Mammary microvascular endothelial cell (primary cell): ENCODE measurements at places on chromosomes 7 and 10. TPM values are rescaled to one million over a fixed set of nuclear protein-coding genes. Genes with fewer than 3 reads are reported as not detected.

The KLF14 gene
- not detected in 2 replicates for total RNA-seq

The DDX56 gene
- total RNA-seq = 74.0 and 77.9 TPM in 2 replicates

The TMEM178B gene
- total RNA-seq = not detected in 2 replicates

The ZNF804B gene
- total RNA-seq = not detected in 2 replicates

The EVX1 gene
- not detected in 2 replicates for total RNA-seq

The LRRC4 gene
- 0.44 and 0.60 TPM in 2 replicates for total RNA-seq

The DPCD gene
- total RNA-seq = 43.1 and 52.2 TPM in 2 replicates

The SLC26A5 gene
- total RNA-seq = not detected in 2 replicates

The PON3 gene
- not detected in 2 replicates for total RNA-seq

The C10orf90 gene
- not detected in 2 replicates for total RNA-seq

The PRPS1L1 gene
- total RNA-seq = not detected in 2 replicates

The ZNF503 gene
- 2.1 and 3.9 TPM in 2 replicates for total RNA-seq

The TAS2R41 gene
- total RNA-seq = not detected in 2 replicates

The HOXA13 gene
- not detected in 2 replicates for total RNA-seq

The ZCCHC24 gene
- 3.1 and 5.2 TPM in 2 replicates for total RNA-seq

The RARRES2 gene
- total RNA-seq = not detected in 2 replicates

The CLCN1 gene
- not detected in 2 replicates for total RNA-seq

The CAMK2B gene
- total RNA-seq = 0.20 and 0.69 TPM in 2 replicates

The AKR1C2 gene
- total RNA-seq = 0.89 and 1.6 TPM in 2 replicates

The TRIM50 gene
- total RNA-seq = not detected in 2 replicates

The OR6B1 gene
- total RNA-seq = not detected in 2 replicates

The EN2 gene
- total RNA-seq = not detected in 2 replicates

The AKR1B15 gene
- total RNA-seq = not detected in 2 replicates

The FGFBP3 gene
- 0.15 and 0.33 TPM in 2 replicates for total RNA-seq

The ZNF488 gene
- 0.07 and 0.15 TPM in 2 replicates for total RNA-seq

The CNTNAP2 gene
- 0.20 TPM in 2 replicates for total RNA-seq

The ERVW-1 gene
- not detected in 2 replicates for total RNA-seq

The PILRA gene
- not detected in 2 replicates for total RNA-seq

The ARHGAP21 gene
- 75.5 and 79.5 TPM in 2 replicates for total RNA-seq

The CTAGE8 gene
- not detected in 2 replicates for total RNA-seq

The IL15RA gene
- total RNA-seq = 40.6 and 52.3 TPM in 2 replicates

The PDE6C gene
- not detected in 2 replicates for total RNA-seq

The CPN1 gene
- total RNA-seq = not detected in 2 replicates

The SLC39A12 gene
- not detected in 2 replicates for total RNA-seq

The ARID5B gene
- 8.5 and 9.5 TPM in 2 replicates for total RNA-seq

The PPP1R17 gene
- not detected in 2 replicates for total RNA-seq

The PRSS37 gene
- not detected in 2 replicates for total RNA-seq

The GBX1 gene
- total RNA-seq = not detected in 2 replicates

The MGAM2 gene
- not detected in 2 replicates for total RNA-seq

The GDF10 gene
- total RNA-seq = not detected in 2 replicates

The LIPN gene
- not detected in 2 replicates for total RNA-seq

The HPSE2 gene
- under 0.01 and 0.05 TPM in 2 replicates for total RNA-seq

The POLL gene
- 14.3 and 14.6 TPM in 2 replicates for total RNA-seq

The UBE2D4 gene
- total RNA-seq = 25.0 and 34.4 TPM in 2 replicates
